GM10248 (cell line): ENCODE measurements at places on chromosomes 4 and X.

- no peak for DNase-seq
These were observed 12.9 kb downstream of the HHIP start for GRCh38 chr4:144658903-144659302.

DNA sequence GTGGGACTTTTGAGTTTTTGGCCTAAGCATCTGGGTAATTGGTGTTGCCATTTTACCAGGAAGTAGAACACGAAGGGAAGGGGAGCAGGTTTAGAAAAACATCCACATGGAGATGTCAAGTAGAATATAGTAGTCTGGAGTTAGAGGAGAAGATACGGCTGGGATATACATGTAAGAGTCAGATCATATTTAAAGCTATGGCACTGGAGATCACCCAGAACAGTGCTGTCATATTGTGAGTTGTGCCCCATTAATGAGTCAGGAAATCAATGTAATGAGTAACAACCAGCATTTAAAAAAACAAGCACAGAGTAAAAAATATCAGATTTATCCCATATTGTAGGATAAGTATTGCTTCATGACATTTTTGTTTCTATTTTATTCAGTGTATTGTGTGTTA lies 4.2 kb downstream of the GSTCD start:
- DNase-seq, result no peak

DNA sequence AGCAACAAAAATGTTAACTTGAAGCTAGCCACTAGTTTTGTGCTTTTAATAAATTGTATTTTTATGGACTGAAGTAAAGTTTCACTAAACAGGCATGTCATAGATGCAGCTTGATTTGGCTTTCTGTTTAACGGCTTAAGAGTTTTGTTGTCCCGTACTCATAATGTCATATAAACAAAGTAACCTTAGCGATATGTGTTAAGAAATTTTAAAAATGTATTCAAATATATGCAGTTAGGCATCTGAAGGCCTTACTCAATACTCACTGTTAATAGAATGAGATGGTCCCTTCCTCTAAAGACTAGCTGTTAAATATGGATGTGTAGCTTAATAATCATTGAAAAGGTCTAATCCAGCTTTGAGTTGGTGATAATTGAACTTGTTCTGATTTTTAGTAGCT lies 1.0 kb upstream of the SCLT1 start:
- DNase-seq, result no peak

DNA sequence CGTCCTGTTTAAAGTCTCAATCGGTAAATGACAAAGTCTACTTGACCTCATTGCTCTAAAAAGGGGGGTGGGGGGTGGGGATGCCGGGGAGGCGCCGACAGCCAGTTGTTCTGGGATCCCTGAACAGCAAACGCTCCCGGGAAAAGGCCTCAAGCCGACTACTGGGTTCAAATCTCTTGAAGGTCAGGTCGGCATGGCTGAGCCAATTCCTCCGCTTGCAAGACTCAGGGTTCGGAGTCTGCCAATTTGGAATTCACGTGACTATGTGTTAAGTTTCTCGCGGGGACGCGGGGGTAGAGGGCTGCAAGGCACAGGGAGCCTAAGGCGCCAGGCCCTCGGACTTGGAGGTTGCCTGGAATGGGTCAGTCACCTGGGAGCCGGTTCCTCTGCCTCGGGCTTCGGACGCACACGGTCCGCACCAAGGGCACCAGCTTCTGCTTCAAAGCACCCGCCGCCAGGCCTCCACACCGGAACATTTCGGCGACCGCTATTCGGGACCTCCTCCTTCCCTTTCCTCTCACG lies 399 bp downstream of the AIFM1 start:
- no peak for DNase-seq

GRCh38 chr4:77399831-77400230 lies 205.8 kb upstream of the CXCL13 start:
- DNase-seq, result no peak

- DNase-seq, result no peak
These were observed 600 bp downstream of the BEX4 start for GRCh38 chrX:103215425-103215991.

- DNase-seq, result no peak
These were observed 129.5 kb upstream of the KLF3 start for GRCh38 chr4:38534344-38535045.

- DNase-seq, result no peak
These were observed 836.9 kb upstream of the HS3ST1 start for GRCh38 chr4:12265554-12265953.

DNA sequence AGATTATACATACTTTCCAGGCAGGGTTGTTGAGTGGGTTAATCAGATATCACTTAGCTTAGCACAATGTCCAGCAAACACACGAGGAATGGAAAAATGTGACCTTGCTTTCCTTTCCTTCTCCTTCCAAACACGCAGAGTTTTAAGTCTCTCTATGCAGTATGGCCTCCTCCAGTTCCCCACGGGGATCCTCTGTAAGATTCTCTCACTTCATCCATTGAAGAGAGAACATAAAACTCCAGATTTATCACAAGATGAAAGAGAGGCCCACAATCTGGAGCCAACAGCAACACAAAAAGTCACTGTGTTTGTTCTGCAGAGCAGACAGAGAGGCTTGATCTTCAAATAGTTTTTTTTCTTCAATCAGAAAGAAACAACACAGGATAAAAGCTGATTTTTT lies 336.8 kb upstream of the CLNK start:
- no peak for DNase-seq

DNA sequence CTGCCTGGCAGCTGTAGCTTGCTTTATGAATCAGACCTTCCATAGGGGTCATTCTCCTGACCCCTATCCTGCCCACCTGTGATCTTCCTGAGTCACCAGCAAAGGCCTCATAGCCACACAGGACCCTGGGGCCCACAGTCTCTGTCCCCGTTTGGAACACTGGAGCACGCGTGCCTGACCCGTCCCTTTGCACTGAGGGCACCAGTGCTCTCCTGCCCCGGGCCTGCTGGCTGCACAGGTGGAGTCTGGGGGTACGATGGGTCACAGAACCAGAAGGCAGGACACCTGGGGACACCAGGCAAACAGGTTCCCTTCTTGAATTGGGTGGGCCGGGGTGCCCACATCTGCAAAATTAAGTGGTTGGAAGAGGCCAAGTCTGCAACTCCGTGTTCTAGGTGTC lies 97.2 kb downstream of the CPZ start:
- no peak for DNase-seq

DNA sequence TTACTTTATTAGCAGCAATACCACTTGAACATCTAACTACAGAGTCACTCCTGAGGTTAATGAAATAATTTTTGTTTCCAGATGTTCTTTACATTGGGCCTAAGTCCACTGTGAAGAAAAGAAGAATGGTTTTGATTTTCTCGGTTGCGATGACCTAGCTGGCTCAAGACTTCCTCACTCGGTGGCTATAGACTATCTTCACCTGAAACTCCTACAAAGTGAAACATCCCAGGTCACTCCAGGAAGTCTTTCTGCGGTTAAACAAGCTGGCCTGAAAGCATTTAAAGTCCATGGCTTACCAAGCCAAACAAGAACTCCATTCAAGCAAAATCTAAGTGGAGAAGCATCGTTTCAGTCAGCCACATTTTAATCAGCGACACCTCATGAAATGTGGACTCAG lies 13.7 kb upstream of the SORBS2 start:
- no peak for DNase-seq

DNA sequence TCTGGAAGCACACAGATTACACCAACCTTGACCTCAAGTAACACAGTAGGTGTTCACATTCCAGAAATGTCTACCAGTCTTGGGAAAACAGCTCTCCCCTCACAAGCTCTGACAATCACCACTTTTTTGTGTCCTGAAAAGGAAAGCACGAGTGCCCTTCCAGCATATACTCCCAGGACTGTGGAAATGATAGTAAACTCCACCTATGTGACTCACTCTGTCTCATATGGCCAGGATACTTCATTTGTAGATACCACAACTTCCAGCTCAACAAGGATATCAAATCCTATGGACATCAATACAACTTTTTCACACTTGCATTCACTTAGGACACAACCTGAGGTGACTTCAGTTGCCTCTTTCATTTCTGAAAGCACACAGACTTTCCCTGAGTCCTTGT lies 46.9 kb downstream of the ADGRG4 start:
- no peak for DNase-seq

GRCh38 chr4:65646136-65646535 lies 24.2 kb downstream of the EPHA5 start:
- no peak for DNase-seq

- DNase-seq, result no peak
These were observed 31.7 kb upstream of the PDLIM3 start for GRCh38 chr4:185566972-185567371.

- DNase-seq, result peak; percentile 14
These were observed 1.4 kb downstream of the NDNF start for GRCh38 chr4:121070696-121071639.

DNA sequence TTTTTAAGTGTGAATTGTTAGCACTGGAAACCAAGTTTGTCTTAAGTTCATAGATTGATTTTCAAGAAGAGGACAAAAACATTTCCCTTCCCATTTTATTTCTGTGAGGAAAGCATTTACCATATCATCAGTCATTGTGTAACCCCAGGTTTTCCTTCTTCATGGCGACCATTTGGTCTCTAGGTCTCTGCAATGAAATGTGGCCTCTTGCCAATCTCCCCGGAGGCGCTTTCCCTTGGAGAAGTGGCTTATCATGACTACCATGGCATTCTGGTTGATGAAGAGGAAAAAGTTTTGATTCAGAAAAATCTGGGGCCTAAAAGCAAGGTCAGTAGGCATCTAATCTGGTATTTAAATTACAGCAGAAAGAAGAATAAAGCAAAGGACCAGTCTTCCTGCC lies 54.4 kb downstream of the ADD1 start:
- DNase-seq, result no peak

DNA sequence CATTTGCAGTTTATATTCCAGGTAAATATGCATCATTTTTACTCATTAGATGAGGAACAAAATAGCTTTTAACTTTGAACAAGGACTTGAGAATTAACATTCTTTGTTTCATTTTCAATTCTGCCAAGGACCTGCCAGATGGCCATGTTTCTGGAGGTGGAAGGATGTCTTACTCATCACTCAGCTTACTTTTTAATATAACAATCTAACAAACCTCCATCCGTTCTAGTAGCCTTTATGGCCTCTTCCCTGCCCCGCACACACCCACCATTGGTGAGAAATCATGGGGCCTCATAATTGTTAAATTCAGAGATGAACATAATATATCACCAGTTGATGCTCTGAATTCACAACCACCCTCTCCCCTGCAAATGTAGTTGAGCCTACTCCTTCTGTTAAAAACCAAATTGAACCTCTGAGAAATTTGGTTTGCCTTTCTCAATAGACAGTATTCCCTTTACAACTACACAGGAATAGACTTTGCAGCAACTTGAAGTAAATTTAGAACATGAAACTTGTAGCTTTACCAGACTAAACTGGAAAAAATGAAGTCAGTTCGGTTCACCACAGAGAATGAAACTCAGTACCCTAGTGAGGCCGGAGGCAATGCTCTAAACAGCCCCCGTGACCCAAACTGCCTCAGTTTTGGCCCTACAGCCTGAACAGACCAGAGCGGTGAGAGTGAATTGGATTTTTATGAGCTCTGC lies 50.1 kb upstream of the ACSL4 start:
- peak; percentile 26 for DNase-seq

GRCh38 chrX:104135677-104136076 lies 21.1 kb downstream of the SLC25A53 start:
- DNase-seq, result no peak

DNA sequence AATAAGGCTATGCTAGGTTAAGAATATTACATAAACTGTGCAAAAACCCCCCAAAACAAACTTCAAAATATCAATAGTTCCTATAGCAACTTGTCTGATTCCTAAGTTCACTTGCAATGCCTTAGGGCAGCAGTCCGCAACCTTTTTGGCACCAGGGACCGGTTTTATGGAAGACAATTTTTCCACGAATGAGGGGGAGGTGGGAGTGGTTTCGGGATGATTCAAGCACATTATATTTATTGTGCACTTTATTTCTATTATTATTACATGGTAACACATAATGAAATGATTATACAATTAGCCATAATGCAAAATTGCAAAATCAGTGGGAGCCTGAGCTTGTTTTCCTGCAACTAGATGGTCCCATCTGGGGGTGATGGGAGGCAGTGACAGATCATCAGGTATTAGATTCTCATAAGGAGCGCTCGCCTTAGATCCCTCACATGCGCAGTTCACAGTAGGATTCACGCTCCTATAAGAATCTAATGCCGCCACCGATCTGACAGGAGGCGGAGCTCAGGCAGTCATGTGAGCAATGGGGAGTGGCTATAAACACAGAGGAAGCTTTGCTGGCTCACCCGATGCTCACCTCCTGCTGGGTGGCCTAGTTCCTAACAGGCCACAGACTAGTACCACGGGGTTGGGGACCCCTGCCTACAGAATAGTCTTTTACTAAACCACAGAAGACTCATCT lies 39.7 kb downstream of the ACOX3 start:
- DNase-seq, result no peak

DNA sequence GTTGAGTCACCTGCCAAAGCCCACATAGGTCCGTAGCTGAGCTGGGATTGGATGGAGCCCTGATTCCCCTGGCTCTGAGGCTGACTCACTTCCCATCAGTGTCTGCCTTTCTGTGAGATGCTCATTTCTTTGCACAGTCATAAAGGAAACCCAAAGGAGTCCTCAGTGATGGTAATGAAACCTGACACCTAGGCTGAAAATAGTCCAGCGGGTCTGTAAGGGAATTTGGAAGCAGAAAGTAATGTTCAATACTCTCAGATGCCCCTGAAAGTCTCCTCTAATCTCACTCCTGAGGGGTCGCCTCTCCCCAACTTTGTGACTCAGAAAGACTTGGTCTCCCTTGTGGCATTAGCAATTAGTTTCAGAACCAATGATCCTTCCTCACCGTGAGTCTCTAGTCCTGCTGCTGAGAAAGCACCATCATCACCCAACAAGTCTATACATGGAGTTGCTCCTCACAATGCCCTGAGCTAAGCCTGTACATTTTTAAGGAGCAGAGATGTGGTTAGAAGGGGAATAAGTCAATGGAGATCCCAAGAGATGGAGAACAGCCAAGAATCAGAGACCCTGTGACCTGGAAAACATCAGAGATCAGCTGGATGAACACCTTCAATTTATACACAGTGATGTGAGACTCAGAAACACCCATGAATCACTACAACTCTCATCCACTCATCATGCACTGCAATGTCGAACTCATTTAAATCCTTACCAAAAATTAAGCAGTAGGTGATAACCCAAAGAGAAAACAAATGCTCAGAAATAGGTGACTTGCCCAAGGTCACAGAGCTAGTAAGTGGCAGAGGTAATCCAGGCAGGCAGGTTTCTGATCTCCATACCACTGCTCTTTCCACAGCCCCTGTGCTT lies 219.0 kb upstream of the CPEB2 start:
- peak; percentile 12 for DNase-seq

DNA sequence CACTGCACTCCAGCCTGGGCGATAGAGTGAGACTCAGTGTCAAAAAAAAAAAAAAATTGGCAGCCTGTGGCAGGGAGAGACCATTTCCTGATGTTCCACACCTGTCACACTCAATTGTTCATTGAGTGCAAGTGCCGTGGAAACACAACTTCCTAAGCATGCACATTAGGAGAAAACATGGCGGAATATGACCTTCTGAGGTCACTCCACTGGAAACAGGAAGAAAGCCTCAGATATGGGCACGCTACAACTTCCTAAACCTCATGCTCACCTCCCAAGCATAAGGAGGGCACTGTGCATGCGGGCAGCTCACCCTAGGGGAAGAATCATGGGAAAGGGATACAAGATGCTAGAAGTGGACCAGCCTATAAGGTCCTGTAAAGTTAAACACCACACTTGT lies 28.5 kb upstream of the CD99 start:
- DNase-seq, result no peak
